Putamen (tissue), 1 donor: ENCODE measurements at places on chromosomes 12 and 14.
A peak's percentile ranks its signal among the peaks of the same experiment; 100 is the strongest.

DNA sequence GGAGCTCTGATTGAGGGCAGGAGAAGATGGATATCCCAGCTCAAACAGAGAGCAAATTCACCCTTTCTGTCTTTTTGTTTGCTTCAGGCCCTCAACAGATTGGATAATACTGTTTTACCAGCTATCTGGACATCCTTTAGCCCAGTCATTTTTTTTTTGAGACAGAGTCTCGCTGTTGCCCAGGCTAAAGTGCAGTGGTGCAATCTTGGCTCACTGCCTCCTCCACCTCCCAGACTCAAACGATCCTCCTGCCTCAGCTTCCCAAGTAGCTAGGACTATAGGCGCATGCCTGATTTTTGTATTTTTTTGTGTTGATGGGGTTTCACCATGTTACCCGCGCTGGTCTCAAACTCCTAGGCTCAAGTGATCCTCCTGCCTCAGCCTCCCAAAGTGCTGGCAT, 40.8 kb downstream of the ARF6 start:
- DNase-seq: no peak

- DNase-seq: no peak
Observed at GRCh38 chr12:49966511-49967041, 4.9 kb downstream of the AQP5 start.

DNA sequence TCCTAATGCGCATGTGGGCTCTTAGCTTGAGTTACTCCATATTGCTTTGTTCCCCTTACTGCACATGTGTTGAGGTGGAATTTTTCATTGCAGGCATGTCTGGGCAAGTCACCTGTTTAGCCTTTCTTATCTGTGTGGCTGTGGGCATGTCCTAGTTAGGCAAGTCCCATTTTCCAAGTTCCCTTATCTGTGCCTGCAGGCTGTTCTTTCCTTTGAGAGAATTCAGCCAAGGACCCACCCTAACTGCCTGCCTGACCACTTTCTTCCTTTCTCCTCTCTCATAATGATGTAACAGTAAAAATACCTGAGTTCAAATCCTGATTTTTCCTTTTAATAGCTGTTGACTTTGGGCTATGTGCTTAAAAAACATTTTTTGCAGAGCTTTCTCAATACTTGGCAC, 870.6 kb downstream of the NRXN3 start:
- no peak for DNase-seq

GRCh38 chr12:127411166-127411915, 855.6 kb upstream of the TMEM132C start:
- no peak for DNase-seq

DNA sequence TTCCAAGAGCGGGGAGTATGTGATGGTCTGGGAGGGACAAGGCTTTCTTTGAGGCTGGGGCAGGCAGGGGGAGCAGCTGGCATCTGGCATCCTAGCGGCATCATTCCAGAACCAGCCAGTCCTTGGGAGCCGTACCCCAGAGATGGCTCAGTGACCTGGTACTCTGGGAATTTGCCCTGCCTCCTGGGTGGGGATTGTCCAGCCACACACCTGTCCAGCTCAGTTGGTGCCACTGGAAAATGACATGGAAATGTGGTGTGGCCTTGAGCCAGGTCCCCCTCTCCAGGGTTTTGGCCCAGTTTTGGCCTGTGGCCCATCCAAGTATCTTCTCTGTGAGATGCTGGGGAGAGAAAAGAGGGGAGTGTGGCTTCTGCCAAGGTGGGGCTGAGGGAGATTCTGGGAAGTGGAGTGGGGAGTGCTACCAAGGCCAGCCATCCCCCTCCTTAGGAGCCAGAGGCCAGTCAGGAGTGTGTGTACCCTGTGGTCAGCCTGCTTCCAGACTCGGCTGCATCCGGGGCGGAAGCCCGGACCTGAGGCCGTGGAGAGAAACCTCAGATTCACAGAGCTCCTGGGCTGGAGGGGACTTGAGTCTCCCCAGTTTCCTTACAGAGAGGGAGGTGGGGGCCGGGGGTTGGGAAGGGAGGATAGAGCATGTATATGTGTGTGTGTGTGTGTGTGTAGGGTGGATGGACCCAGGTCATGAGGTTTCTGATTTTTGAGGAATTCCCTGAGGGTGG, 14.7 kb upstream of the KRT80 start:
- DNase-seq: no peak

DNA sequence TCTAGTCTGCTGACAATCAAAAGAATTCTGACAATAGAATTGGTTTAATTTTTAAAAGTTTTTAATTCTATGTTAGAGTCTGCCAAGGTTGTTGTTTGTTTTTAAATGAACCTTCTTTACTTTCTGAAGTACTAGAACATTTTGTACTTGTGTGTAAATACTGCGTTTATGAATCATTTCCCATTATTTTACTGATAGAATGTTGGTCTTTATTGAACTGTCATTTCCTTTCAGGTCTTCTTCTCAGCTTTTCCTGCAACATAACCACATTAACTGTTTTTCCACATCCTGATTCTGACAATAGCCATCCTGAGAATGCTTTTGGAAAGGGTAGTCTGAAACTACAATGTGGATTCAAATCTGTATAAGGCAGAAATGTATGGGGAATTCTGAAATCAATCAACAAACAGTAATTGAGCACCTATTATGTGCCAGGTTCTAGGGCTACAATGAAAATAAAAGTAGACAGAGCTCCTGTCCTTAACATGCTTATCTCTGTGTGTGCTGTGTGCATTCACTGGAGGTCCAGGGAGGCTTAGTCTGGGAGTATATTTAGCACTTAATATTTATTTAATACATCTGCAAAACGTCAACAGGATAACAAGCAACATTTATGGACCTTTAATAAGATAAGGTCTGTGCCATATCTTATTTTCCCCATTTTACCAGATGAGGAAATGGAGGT, 73.1 kb upstream of the SLC38A2 start:
- DNase-seq: no peak

DNA sequence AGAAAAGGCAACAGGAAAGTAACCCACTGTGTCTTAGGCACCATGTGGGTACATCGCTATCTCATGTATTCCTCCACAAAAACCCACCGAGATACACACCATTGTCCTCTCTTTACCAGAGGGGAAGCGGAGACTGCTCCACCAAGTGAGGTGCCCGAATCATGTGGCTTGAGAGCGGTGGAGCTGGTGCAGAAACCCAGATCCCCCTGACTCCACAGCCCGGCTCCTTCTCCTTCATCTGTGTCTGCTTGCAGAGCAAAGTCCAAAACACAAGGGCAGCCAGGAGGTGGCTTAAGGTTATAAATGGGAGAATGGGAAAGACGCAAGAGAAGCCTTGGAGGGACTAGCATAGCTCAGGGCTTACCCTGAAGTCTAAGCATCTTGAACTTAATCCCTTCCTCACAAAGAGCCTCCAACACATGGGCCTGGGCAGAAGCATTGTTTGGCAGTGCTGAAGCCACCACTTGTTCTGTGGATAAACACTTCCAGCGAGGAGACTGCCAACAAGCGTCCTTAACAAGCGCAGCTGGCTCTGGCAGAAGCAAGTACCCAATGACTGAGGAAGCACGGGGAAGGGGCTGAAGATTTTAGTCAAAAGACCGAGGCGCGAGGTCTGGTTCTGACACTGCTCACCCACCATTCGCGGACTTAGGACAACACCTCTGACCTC, 83.0 kb downstream of the TTC7B start:
- DNase-seq: peak; percentile 84

DNA sequence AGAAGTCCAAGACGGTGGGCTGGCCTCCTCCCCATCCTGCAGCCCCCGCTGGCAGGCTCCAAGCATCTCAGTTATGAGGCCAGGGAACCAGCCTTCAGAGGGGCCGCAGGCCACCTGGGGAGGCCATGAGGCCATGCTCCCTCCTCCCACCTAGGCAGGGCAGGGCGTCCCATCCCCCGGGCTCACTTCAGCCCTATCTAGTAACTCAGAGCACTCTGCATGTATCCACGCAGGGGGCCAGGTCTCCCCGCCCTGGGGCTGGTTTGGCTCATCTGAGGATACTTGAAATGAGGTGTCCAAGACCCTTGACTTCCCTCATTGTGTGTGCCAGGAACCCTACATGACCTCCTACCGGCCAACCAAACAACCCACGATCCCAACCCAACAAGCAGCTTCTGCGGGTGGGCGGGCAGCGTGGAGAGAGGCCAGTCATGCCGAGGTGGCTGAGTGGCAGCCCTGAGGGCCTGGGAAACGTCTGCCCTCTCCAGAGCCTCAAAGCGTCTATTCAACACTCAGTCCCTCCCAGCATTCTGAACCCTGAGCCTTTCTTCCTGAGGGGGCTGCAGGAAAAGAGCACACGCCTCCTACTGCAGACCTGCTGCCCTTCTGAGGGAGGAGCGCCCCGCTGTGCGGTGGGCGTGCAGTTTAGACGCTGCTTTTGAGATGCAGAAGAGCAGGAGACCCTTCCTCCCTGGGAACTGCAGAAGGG, 16.8 kb downstream of the ISCA2 start:
- no peak for DNase-seq

DNA sequence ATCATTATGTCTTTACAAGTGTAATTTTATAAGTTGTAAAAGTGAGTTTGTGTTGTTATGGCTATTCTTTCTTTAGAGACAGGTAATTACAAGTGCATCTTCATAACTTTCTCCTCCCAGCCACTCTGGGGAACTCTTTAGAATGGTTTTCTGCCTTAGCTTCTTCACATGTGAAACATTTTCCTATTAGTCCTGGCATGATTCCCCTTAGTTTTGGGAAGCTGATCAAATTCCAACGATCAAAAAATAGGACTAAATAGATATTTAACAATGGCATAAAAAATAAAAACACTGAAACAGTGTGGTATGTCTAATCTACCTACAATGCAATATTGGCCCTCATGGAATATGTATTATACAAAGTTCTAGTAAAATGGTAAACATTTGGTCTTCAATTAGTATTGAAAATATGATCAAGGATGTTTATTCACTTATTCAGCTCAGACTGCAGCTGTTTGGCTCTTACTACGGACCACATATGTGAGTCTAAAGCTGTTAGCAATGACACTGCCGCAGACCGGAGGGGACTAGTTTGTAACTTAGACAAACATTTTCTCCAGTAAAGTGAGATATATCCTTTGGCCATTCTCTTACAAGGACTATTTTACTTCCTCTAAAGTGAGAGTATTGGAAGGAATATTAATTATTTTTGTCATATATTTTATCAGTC, 890.8 kb upstream of the USP15 start:
- no peak for DNase-seq

- DNase-seq: no peak
Observed at GRCh38 chr12:89358805-89359204, 6.5 kb upstream of the DUSP6 start.

DNA sequence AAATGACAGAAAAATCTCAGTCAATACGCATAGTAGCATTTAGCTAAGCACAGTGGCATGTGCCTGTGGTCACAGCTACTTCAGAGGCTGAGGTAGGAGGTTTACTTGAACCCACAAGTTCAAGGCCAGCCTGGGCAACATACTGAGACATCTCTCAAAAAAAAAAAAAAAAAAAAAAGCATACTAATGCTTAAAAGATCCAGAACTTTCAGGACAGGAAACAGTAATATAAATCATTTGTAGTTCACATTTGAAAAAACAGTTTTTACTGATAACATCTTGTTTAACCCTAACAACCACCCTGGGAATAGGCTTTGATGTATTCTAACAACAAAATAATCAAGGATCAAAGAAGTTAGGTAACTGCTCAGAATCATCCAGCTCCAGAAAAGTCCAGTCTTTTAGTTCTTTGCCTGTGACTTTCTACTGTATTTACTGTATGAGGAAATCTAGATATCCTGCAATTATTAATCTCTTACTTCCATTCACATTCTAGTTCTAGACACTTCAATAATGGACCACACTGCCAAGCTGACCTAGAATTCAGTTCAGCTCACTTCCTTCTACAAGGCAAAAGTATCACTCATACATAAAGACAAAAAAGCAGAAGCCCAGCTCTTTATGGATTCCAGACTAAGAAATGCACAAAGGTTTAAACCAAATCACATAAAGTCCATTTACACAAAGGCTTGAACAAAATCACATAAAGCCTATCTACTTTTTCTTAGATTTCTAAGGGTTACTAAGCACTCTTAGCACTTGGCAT, 28.5 kb downstream of the PAWR start:
- no peak for DNase-seq

GRCh38 chr12:132503618-132504204, 13.8 kb downstream of the FBRSL1 start:
- no peak for DNase-seq

GRCh38 chr12:93712200-93712599, 35.0 kb downstream of the CRADD start:
- DNase-seq: no peak

DNA sequence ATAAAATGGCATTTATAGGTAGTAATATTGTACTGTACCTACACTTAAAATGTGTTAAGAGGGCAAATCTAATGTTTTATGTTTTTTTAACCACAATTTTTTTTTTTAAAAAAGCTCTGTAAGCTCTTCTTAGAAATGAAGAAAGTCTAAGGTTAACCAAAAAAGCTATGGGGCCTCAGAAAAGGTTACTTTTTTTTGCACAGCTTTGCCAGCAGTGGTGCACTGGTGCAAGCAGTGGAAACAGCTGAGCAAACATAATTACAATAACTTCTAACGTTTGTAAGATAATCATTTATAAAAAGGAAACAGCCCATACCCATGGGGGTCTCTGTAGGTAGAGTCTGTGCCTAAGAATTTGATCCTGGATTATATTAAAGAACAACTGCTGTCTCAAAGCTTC, 85.1 kb upstream of the NID2 start:
- DNase-seq: no peak

DNA sequence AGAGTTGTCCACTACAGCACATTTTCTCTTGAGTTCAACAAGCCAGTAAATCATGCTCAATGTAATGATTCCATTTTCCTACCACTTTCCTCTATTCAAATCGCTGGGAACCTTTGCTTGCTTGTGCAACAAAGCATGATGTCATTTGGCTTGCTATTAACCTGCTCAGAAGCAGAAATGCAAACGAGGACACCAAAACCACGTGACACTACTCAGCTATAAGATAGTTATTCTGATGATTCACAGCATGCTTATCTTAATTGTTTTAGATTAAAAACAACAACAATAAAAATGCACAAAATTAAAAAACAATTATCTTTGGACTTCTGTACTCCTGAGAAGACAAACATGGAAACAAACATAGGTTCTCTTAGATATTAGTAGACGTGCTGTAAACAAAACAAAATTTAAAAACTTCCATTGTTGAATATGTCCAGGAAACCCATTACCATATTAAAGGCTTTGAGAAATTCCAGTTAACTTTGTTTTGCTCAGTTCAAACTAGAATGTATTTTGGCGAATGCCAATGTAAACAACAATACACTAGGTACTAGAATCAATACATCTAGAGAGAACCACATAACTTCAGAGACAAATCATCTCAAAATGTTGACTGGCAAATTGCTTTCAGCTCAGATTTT, 77.5 kb upstream of the KRAS start:
- no peak for DNase-seq

GRCh38 chr14:21978184-21978998, 304.8 kb upstream of the OR4E1 start:
- DNase-seq: peak; percentile 7

GRCh38 chr14:82757776-82758175, 1224.1 kb upstream of the SEL1L start:
- DNase-seq: no peak

GRCh38 chr12:8483079-8483478, 27.3 kb downstream of the CLEC6A start:
- no peak for DNase-seq
